Astrocyte of the hippocampus (primary cell): ENCODE measurements at places on chromosomes 1 and 21.

- no peak for DNase-seq
Observed at GRCh38 chr1:26154750-26155149, 4.1 kb upstream of the FAM110D start.

DNA sequence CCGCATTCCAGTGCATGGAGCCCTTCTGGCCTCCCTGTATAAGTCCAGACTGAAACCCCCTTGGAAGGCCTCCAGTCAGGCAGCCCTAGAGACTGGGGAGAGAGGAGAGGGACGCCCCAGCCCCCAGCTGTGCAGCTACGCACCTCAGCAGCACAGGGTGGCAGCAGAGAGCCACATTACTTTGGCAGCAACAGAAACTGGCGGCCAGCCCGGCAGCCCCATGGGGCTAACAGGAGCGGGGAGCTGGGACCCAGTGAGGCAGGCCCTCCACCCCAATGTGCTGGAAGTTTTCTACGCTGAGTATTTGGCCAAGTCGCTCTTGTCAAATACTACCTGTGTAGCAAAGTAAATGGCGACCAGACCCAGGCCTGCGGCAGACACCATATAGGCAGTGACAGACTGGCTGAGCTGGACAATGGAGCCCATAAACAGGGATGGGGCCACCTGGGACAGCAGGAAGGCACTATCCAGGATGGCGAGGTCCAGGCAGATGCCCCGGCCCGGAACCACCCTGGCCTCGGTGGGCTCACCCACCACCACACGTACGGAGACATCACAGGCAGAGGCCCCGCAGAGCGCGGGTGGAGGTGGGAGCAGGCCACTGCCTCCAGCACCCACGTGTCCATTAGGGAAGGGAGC, 21.2 kb downstream of the SLC45A3 start:
- DNase-seq = peak; percentile 85

GRCh38 chr1:206041640-206042039, 11.3 kb upstream of the RHEX start:
- DNase-seq = no peak

- no peak for DNase-seq
Observed at GRCh38 chr21:26847002-26847401, 1.8 kb upstream of the ADAMTS1 start.

- no peak for DNase-seq
Observed at GRCh38 chr1:11704691-11705475, 13.4 kb downstream of the DRAXIN start.

DNA sequence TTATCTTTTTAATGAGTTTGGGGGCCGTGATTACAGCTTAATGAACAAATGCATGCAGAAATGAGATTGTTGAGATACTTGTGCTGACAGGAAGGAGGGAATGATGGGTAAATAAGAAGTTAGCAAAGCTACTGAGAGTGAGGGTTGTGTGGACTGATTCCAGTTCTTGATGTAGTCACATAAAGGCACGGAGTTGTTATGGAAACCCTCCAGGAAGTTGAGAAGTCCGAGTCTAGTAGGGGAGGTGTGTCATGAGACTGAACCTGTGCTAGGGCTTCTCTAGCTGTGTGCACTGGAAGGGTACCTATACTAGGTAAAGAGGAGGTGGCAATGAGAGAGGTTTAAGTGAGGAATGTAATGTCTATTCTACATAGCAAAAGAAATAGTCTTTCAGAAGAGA, 475.7 kb downstream of the USP25 start:
- no peak for DNase-seq

- DNase-seq = no peak
Observed at GRCh38 chr1:3255680-3256079, 186.7 kb downstream of the PRDM16 start.

DNA sequence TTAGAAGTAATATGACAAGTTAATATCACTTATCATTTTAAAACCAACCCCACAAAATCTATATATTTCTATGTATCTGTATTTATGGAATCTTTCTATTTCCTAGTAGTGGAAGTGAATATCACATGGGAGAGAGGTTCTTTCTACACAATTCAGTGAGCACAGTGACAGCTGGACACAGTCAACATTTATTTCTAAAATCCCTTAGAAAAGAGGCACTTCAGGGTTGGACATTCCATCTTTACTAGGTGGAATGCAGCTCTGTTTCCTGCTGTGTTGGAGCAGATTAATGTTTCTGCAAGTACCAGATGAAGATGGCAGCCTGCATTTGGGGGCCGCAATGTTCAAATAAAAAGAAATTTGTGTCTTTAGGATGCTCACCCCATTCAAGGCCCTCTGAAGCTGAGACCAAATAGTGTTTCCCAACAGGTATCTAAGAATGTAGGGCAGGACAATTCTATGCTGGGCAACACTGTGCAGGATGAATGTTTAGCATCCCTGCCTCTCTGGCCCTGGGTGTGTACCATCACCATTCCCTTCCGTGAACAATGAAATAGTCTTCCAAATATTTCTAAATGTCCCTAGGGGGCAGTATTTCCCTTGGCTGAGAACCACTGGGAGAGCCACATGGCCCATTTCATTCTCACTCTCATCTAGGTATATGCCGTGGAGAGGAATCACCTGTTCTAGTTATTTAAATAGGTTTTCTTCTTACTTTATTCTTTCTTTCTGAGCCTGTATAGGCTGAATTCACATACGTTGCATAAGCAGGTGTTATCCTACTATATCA, 394.8 kb downstream of the PRDM2 start:
- peak; percentile 26 for DNase-seq

DNA sequence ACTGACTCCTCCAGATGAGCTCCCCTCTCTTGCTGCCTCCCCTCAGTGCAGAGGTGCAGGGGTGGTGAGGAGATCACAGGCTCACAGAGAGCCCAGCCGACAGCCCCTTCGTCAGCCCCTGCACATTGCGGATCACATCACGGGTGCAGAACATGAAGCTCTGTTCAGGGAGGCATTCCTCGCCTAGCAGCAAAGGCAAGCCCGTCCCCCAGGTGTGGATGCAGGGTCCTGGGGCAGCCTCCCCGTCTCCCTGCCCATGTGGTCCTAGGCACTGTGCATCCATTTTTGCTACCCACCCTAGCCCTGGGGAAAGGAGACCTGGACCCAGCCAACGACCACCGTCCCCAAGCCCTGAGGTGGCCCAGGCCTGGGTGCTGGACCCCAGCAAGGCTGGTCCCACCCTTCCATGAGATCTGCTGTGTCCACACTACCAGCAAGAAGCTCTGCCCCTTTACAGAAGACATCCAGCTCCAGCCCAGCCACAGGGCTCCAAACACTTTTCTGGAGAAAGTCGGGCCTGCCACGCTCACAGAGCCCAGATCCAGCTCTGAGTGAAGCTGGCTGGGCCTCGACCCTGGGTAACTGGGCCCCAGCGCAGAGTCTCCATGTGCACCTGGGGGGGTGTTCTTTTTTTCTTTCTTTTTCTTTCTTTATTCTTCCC, 248.7 kb downstream of the NPHP4 start:
- no peak for DNase-seq

GRCh38 chr1:178189814-178190213, 95.9 kb downstream of the RASAL2 start:
- DNase-seq = peak; percentile 20

GRCh38 chr1:224828691-224829090, 100.8 kb upstream of the DNAH14 start:
- DNase-seq = peak; percentile 34

- no peak for DNase-seq
Observed at GRCh38 chr1:223525546-223525945, 132.3 kb downstream of the CCDC185 start.

GRCh38 chr1:202214089-202214843, 20.7 kb downstream of the LGR6 start:
- peak; percentile 39 for DNase-seq

GRCh38 chr1:167746988-167747655, 25.3 kb downstream of the MPZL1 start:
- no peak for DNase-seq

DNA sequence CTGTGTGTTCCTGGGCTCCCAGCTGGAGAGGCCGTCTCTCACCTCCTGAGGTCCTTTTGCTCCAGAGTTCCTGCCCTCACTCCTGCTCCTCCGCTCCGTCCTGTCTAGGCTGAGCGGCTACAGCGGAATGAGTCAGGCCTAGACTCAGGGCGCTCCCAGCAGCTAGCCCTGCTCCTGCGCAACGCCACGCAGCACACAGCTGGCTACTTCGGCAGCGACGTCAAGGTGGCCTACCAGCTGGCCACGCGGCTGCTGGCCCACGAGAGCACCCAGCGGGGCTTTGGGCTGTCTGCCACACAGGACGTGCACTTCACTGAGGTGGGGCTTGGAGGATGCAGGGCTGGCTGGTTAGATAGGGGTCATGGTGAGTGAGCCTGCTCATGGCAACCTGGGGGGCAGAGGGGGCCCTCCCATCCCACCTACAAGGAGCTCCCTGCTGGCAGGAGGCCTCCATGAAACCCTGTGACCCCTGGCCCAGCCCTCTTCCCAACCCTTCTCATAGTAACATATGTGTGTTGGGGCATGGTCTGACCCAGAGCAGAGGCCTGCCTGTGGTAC, 15.1 kb downstream of the PSRC1 start:
- no peak for DNase-seq

- peak; percentile 59 for DNase-seq
Observed at GRCh38 chr1:230114237-230114651, 47.2 kb downstream of the GALNT2 start.

DNA sequence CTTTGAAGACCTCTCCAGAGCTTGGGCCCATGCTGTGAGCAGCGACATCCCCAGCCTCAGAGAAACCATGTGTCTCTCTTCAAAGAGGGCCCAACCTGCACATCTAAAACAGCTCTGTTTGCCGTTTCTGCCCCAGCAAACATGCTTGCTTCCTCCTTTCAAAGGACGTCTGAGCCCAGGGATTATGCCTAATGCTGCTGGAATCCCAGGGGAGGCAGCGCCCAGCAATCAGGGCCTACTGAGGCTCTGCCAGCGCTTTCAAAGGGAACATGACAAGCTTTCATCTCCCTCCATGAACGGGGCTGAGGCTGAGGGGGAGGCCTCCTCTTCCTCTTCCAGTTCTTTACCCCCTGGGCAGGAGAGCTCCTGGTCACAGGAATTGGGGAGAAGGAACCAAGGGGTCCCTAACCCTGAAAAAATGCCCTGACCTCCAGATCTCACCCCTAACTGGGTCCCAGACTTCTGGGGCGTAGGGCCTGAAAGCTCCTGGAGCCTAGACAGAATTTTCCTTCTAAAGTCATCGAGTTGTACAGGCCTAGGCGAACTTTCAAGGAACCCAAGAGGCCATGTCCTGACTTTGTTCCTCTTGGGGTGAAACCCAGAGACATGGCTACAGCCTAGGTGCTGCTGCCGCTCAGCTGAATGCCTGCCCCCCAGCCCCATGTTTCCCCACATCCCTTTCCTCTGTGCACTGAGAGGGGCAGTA, 13.4 kb upstream of the ASCL5 start:
- no peak for DNase-seq

DNA sequence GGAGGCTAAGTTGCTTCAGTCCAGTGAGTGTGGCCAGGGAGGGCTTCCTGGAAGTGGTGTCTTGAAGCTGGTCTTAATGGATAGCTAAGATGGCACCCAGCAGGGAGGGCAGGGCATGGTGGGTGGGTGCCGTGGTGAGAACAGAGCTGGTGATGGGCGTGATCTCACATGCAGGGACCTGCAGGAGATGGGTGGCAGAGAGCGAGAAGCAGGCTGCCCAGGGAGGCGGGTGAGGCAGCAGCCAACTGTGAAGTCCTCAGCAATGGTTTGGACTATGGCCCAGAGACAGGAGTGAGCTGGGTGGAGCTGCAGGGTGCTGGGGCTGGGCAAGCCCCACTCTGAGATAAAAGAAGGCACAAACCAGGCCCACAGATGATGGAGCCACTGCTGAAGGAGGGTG, 50.7 kb downstream of the UMODL1 start:
- no peak for DNase-seq

DNA sequence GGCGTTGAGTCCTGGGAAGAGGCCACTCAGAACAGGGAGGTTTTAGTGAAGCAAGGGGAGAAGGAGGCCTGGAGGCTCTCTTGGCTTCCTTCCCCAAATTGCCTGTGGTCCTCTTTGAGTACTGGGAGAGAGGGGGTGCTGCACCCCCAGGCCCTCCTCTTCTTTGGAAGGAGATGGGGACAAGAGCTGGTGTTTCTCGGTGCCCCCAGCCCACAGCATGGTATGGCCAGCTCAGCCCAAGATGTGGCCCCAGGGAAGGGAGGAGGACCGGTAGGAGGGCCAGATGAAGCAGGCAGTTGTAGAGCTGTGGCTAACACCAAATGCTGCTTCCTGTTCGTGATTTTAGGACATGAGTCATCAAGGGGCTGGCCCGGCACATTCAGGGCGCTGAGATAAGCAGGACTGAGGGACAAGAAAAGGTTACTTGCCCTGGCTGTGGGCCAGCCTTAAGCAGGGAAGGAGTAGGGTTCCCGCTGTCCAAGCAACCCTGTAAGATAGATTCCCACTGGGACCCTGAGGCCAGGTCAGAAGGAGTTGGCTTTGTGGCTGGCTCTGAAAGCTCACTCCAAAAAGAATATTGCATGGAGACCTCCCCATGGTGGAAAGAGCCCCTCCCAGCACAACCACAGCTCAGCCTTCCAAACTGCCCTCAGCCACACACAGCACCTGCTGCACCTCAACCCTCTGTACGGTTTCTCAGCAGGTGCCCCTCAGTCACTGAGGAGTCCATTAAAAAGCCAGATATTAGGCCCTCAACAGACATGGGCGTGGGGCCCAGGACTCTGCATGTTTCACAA, 4.9 kb upstream of the TNFRSF1B start:
- peak; percentile 77 for DNase-seq

DNA sequence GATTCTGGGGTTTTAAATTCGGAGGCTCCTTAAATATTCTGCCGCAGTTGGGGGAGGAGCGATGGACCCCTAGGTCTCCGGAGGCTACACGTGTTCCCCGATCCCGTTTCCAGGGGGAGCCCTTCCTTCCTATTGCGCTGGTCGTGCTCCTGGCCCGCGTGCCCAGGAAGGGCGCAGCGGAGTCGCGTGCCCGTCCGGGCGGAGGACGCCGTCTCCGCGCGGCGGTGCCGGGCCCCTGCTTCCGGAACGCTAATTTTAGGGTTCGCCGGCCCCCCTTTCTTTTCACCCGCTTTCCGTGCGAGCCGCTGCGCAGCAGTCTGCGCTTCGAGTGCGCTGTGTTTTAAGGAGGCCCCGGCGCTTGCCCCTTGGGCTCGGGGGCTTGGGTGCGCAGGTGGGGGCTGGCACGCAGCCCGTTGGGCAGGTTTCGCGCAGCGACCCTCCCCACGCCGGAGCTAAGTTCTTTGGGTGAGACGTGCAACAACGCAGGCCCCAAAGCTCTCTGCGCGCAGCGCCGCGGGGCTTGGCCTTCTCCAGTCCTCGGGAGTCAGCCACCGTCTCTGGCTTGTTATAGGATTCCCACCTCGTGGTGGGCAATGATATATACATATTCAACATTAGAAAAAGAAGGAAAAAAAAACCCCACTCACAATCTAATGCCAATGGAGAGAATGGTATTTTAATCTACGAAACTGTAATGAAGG, 43.5 kb upstream of the DNAJC6 start:
- DNase-seq = peak; percentile 71
